ENCODE measurements at places on chromosomes 5 and 9. TPM values are rescaled to one million over a fixed set of nuclear protein-coding genes. Genes with fewer than 3 reads are reported as not detected.

Gene WDR31
- total RNA-seq, result 1.1 TPM

Gene GGTA1
- not detected for total RNA-seq

Gene SPATA6L
- total RNA-seq, result 2.5 TPM

Gene CXXC5
- total RNA-seq, result 19.3 TPM

Gene PKD2L2
- 0.07 TPM for total RNA-seq

Gene ACTBL2
- total RNA-seq, result 0.08 TPM

Gene GFI1B
- 0.17 TPM for total RNA-seq

Gene CRAT
- total RNA-seq, result 23.6 TPM

Gene IFNA21
- total RNA-seq, result not detected

Gene C9orf50
- 0.36 TPM for total RNA-seq

Gene NIM1K
- total RNA-seq, result 0.50 TPM

Gene ADGRD2
- total RNA-seq, result not detected

Gene FBLL1
- 0.08 TPM for total RNA-seq

Gene SLC28A3
- total RNA-seq, result 0.03 TPM

Gene SPINK7
- not detected for total RNA-seq

Gene SMIM15
- total RNA-seq, result 88.9 TPM

Gene GALNT12
- 2.9 TPM for total RNA-seq

Gene MAMDC2
- 0.20 TPM for total RNA-seq

Gene IFNA8
- total RNA-seq, result not detected

All from A549 treated with Mapracorat at 1 μM for 4 hours (cell line).